NCI-H526 treated with DMSO at 0.1 percent for 48 hours (cell line): ENCODE measurements at places on chromosomes 12 and 14.

DNA sequence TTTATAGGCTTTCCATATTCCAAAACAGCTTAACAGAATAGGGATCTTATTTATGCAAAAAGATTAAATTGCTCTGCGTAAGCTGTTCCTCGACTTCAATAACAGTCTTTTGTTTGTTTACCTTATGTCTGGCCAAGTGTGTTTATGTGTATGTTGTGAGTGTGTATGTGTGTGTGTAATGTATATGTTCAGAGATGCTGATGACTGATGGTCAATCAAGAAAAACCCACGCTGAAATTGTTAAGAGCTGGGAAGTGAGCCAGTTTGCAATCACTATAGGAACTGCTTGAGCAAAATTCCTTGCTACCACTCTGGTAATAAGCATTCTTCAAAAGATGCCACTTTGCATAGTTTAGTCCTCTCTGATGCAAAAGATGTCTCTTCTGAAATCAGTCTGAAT lies 59.6 kb downstream of the PRKD1 start:
- no peak for DNase-seq

- DNase-seq = peak; percentile 58
Measured at GRCh38 chr14:95302667-95303506, 16.8 kb downstream of the CLMN start.

DNA sequence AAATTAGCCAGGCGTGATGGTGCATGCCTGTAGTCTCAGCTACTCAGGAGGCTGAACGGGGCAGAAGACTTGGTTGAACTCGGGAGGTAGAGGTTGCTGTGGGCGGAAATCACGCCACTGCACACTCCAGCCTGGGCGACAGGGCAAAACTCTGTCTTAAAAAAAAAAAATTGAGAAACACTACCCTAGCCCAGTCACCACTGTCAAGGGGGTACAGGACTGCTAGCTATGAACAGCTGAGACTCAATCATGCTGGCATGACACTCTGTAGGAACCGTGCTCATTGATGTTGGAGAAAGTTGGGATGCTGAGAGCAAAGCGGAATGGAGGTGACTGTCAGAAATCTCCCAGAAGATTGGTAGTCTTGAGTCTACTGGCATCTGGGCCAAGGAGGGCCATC lies 58.2 kb upstream of the STON2 start:
- DNase-seq = no peak

GRCh38 chr14:51236314-51236713 lies 3.7 kb upstream of the TMX1 start:
- DNase-seq = no peak

DNA sequence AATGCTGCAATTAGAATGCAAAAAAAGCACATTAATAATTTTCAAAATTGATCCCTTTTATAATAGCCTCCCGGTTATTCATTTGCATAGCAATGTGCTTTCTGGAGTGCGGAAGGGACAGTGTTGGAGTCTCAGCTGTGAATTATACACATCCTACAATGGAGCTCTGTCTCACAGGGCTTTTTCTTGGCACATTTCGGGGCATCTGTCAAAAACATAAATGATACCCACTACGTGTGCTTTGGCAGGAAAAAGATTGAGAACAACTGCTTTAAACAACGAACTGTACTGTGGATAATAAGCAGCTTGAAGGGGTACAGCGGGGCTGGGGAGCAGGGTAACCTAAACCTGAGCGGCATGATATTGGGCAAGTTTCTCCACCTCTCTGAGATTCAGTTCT lies 123.1 kb downstream of the PAH start:
- DNase-seq = no peak

GRCh38 chr12:123085066-123085465 lies 65.8 kb downstream of the PITPNM2 start:
- DNase-seq = no peak

- DNase-seq = no peak
Measured at GRCh38 chr12:34033628-34034296, 11.5 kb downstream of the ALG10 start.
